ENCODE measurements at places on chromosomes 1 and 21.
A peak's percentile ranks its signal among the peaks of the same experiment; 100 is the strongest.

DNA sequence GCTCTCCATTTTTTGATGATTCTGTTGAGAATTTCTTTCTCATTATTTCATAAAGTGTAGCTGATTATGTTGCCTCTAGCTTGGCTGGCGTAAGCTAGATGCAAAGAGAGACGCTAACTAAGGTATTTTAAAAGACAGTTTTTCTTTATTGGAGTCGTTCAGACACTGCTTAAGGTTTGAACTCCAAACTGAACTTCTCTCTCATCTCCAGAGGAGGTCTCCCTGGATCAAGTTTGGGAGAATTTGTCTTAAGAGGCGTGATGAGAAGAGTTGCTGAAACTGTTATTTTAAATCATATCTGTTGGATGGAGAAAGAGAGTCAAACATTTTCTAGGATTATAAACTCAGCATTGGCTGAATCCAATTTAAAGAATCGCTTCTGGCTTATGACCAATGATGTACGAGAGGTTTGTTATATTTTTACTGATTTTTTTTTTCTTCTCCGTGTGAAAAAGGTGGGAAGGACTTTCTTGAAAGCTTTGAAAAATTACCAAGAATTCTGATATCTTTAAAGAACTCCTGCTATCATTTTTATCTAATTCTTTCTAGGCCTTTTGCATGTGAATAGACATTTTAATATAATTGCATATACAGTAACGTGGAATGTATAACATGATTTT lies 34.0 kb downstream of the MAP3K7CL start:
- peak; percentile 18 for DNase-seq

DNA sequence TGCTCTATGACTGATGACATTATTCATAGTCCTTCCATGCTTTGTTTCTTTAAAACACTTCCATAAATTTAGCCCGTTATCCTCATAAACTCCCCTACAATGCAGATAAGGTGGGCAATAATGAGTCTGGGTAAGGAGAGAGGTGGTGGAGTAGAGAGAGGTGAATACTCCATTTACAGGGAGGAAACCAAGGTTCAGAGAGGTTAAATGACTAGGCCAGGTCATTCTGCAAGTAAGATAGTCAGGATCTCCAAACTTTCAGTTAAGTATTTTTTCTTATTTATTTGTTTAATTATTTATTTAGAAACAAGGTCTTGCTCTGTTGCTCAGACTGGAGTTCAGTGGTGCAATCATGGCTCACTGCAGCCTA lies 26.1 kb downstream of the PAFAH2 start:
- DNase-seq = no peak

DNA sequence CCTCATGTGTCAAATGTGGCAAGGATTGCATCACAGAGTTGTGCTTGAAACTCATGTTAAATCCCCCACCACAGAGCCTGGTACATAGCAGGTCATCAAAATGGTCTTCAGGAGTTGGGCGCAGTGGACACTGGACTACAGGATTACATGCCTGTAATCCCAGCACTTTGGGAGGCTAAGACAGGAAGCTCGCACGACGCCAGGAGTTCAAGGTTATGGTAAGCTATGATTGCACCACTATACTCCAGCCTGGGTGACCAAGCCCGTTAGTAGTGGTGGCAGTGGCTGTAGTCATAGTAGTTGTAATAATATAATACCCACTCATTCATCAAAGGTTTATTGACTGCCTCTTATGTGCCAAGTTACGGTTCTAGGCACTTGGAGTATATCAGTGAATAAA lies 123.4 kb upstream of the IRF2BP2 start:
- DNase-seq = no peak

- DNase-seq = no peak
Measured at GRCh38 chr21:16082038-16082816, 352.4 kb downstream of the USP25 start.

GRCh38 chr1:150056407-150056806 lies 11.2 kb upstream of the VPS45 start:
- DNase-seq = no peak

GRCh38 chr1:30198795-30199403 lies 524.5 kb downstream of the MATN1 start:
- no peak for DNase-seq

GRCh38 chr1:14706631-14707030 lies 108.1 kb downstream of the KAZN start:
- no peak for DNase-seq

GRCh38 chr21:36883532-36884486 lies 82.7 kb downstream of the HLCS start:
- DNase-seq = no peak

GRCh38 chr1:247409869-247410544 lies 6.0 kb upstream of the NLRP3 start:
- DNase-seq = no peak

GRCh38 chr1:14968251-14968851 lies 185.2 kb upstream of the TMEM51 start:
- no peak for DNase-seq

DNA sequence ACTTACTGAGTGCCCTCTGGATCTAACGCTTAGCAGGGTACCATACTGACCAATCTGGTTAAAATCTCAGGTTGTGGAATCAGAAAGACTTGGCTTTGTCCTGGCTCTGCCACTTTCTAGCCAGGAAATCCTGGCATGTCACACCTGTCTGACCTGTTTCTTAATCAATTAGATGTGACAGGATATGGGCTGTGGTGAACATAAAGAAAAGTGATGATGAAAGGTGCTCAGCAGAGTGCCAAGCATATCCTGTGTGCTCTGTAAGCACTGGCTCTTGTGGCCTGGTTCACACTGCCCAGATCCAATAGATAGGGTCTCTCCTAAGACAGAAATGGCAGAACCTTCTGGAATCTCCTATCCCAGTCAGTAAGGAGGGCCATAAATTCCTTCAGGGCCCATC lies 53.9 kb downstream of the PHC2 start:
- DNase-seq = no peak

GRCh38 chr1:160206036-160206389 lies 829 bp downstream of the PEA15 start:
- no peak for DNase-seq

DNA sequence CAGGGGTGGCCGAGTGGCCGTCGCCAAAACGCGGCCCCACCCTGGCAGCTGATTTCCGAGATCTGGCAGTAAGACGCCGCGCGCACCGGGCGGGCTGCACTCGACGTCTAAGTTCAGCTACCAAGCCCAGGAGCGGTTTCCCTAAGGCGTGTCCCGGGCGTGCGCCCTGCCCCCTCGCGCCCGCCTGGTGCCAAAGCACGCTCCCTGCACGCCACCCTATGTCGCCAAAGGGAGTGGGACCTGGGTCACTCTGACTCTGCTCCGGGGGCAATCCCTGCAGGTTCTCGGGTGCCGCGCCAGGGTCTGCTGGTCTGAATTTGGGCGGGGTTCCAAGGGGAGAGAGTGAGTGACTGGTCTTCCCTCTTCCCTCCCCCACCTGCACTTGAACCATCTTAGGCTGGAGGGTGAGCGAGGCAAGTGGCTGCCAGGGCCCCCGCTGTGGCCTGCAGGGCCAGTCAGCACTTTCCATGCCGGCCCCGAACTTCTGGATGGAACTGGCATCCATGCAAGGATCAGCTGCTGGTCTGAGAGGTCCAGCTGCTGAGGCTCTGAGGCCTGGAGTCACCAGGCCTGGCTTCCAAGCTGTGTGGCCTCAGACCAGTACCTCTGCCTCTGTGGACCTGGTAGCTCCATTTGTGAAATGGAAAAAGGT lies at the start of gene LRRC38:
Gene LRRC38 (minus strand): TSS at position 109 of the 652 bp plus-strand sequence. CDS start 410 bp downstream, outside the sequence.
- no peak for DNase-seq

GRCh38 chr1:167262836-167263235 lies 42.1 kb downstream of the POU2F1 start:
- no peak for DNase-seq

GRCh38 chr21:45175326-45176095 lies 101.1 kb downstream of the ADARB1 start:
- DNase-seq = no peak

DNA sequence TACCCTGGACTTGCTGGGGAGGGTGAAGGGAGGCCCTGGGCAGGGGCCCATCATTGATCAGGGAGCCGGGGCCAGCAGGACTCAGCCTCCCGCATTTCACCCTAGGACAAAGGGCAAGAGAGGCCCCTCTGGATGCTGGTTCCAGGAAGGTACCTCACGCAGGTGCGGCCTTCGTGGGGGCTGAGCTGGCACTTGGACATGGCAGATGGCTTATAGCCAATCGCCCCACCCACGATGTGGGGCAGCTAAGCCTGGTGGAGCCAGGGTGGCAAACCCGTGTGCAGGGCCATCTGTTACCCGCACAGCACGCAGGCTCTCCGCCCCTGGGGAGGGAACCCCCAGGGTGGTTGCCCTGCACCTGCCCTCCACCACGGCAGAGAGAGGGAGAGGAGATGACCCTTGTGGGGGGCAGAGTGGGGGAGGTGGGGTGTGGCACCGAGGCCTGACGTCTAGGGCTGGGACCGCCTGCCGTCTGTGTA lies 2.5 kb downstream of the TFF3 start:
- no peak for DNase-seq

DNA sequence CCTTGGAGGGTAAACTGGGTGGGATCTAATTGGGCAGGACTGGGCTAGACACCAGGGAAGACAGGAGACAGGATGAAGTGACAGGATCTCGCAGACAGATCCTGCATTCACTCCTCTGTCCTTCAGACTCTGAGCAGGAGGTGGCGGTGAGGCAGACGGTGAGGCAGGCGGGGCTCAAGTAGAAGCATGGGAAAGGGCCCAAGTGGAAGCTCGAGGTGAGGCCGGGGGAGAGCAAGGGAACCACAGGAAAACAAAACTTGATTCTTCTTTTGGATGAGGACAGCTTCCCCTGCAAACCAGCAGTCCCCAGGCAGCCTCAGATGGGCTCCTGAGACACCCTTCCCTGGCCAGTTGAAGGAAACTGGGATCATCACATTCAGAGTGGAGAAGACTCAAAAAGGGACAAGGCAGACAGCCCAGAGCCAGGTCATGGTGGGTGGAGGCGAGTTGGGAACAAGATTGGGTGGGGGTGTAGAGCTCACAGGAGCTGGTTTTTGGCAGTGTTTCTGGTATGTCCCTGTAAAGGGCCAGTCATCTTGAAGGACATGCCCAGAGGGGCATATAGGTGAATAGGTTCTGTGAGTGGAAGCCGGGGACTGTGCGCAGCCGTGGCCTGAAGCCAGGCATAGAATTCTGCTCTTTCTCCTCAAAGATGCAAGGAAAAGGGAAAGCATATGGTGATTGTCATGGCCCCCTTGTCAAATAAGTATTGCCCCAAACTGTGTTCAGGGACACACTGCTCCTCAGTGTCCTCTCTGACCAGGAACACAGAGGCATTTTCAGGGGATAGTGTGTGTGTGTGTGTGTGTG lies 18.0 kb downstream of the INKA2 start:
- DNase-seq = no peak

- DNase-seq = no peak
Measured at GRCh38 chr1:156524481-156524869, 23.9 kb upstream of the MEF2D start.

DNA sequence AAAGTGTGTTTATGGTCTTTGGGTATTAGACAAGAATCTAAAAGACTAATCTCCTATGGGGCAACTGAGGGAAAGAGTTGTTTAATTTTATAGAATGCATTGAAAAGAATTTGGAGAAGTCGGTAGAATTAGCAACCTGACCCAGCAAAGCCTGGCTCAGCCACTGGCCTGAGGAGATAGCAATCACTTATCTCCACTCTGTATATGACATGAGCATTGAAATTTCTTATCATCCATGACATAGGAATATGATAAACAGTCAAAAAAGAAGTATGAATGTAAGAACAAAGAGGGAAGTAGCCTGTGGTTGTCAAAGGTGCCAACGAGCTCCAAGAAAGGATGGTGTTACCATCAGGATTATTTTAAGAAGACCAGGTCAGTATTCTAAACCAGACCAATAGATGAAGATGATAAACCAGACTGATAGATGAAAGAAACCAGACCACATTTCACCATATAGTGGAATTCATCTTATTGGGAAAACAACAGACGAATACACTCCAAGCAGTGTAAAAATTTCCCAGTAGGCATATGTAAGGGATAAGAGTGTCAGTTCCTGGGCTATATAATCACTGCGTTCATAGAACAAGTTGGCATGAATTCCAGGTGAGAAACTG lies 35.7 kb downstream of the ASTN1 start:
- no peak for DNase-seq

- DNase-seq = no peak
Measured at GRCh38 chr21:25405984-25406383, 201.3 kb downstream of the MRPL39 start.

- no peak for DNase-seq
Measured at GRCh38 chr1:41500378-41500777, 15.9 kb upstream of the EDN2 start.

DNA sequence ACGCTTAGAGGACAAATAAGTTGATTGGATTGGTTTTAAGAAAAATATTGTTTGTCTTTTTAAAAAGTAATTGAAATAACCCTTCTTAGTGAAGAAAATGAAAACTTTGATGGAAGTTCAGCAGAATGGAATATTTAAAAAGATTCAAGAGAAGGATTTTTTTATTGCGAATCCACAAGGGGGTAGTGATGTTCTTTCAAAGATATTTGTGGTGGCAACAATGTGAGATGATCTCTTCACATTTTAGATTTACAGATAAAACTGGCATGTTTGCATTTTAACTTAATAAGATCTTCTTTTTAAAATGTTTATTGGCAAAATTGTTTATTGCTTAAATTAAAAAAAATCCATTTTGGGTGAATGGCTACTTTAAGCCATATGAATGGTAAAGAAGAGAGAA lies 8.9 kb downstream of the CAMTA1 start:
- no peak for DNase-seq

- DNase-seq = no peak
Measured at GRCh38 chr1:199292896-199293295, 654.1 kb downstream of the PTPRC start.

DNA sequence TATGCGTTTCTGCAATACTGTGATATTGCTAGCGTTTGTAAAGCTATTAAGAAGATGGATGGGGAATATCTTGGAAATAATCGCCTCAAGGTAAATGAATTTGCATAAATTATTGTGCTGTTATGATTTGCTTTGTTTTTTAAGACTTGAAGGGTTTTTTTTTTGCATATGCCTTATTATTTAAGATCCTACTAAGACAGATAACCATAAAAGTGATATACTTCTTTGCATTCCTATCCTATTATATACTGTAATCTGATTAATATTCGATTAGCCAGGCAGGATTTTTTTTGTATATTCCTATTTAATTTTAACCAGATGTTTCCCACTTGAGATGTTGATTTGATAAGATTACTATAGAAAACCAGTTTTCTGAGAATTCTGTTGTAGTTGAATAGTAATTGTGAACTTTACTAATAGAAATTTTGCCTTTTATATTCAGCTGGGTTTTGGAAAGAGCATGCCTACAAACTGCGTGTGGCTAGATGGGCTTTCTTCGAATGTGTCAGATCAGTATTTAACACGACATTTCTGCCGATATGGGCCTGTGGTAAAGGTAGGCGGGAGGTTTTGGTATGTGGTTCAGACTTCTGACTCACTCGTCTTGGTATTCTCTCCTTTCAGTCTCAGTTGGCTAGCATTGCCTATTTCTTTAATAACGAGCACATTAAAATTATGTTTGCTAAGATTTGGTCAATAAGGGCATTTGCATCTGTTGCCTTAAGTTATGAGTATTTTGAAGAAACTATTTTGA lies 56.8 kb downstream of the ZBTB17 start:
- DNase-seq = no peak

GRCh38 chr1:180734366-180734765 lies 102.5 kb downstream of the XPR1 start:
- DNase-seq = no peak

- DNase-seq = no peak
Measured at GRCh38 chr21:26909972-26910371, 56.9 kb downstream of the ADAMTS5 start.

GRCh38 chr1:43625063-43625780 lies 24.7 kb upstream of the KDM4A start:
- DNase-seq = no peak
